ENCODE measurements at places on chromosomes 13 and 19.

DNA sequence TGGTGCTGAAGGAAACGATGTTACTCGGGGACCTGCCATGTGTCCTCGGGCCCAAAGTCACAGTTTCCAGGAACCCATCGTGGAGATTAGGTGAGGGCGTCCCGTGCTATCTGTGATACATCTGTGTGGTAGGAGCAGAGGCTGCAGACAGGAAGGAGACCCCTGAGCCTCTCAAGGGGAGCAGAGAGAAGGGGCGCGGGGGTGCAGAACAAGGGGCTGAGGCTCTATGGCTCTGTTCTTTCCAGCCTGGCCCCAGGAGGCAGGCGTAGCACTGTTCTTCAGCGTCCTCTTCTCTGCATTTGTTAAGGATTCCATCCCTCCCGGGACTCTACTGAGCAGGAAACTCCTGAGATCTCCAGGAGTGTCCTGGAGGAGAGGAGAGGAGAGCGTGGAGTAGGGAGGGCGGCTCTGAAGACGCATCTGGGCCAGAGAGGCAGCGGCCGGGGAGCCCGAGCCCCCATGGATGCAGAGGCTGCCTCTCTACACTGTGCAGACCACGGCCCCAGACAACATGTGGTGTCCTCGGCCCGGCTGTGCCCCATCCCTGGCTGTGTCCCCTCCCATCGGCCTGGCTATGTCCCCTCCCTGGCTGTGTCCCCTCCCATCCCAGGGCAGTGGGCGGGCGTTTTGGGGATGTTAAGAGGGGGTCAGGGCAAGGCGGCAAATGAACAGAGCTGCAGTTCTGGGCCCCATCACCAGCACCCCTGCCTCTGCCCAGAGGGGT, 118.0 kb downstream of the ATP11A start:
- no peak for DNase-seq

- DNase-seq: no peak
Measured at GRCh38 chr19:53812335-53812734, 11.8 kb downstream of the NLRP12 start.

DNA sequence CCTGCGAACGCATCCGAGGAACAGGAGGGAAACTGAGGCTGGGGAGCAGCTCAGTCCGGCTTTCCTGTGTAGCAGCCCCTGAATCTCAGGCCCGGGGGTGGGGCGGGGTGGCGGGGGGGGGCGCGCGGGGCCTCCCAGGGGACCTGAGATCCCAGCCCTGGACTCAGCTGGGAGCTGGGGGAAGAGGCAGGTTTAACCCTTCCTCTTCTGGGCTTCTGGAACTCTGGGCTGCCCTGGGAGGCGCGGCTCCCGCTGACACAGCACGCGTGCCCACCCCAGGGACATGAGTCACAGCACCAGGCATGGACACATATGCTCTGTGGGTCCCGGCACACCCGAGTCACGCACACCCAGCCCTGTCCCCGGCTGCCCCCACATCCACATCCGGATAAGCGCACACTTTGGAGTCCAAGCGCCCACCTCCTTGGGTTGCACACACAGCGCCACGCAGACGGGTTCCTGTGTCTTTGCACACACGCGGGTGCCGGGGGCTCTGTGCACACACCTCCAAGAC, 3.5 kb upstream of the CIRBP start:
- no peak for DNase-seq

GRCh38 chr13:101917833-101918661, 465.6 kb downstream of the ITGBL1 start:
- no peak for DNase-seq

GRCh38 chr13:29943686-29944085, 93.3 kb upstream of the UBL3 start:
- no peak for DNase-seq

DNA sequence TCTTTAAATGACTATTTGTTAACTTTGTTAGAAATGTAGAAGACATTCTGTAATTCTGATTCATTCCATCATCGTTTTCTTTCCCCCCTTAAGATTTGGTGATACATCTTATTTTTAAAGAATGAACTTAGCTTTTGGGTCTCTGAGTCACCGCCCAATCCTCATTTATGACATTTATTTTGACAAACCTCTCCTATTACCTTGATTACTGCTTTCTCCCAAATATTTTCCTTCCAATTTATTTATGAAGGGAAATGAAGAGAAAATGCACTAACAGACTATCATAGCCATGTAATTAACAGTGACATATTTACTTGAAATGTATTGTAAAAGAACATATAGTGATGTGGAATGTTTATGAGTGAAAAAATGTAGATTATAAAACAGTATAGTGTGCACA, 241.6 kb downstream of the DCLK1 start:
- DNase-seq: no peak

All from stimulated activated CD4-positive, alpha-beta T cell treated with anti-CD3 and anti-CD28 coated beads, TNF-alpha, amount 100 ng/mL, for 48 hours (primary cell).